ENCODE measurements at places on chromosomes 11 and 22.

GRCh38 chr11:108983636-108984420 is 319.0 kb downstream of the DDX10 start:
- DNase-seq: no peak

DNA sequence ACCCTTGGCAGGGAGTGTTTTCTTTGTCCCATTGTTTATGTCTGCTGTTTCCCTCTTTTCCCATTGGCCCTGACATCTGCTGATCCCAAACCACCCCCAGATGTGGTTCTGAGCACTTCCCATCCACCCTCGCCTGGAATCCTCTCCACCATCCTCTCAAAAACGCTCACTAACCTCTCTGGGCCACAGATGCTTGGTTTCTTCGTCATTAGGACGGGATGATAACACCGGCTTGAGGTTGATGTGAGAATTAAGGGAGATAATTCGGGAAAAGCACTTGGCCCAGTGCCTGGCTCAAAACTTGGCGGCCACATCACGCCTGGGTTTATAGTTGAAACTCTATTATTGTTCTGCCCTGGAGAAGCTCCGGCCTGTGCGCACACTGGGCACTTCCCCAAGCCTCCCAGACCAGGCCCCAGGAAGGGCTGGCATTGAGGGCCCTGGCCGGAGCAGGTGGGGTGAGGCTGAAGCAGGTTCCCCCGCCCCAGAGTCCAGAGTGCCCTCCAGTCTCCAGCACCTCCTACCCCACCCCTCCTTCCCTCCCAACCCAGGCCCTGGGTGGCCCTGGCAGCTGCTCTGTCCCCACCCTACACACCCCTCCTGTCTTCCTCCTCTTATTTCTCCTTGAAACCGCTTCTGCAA is 63.7 kb downstream of the CYTH4 start:
- DNase-seq: peak; percentile 46

DNA sequence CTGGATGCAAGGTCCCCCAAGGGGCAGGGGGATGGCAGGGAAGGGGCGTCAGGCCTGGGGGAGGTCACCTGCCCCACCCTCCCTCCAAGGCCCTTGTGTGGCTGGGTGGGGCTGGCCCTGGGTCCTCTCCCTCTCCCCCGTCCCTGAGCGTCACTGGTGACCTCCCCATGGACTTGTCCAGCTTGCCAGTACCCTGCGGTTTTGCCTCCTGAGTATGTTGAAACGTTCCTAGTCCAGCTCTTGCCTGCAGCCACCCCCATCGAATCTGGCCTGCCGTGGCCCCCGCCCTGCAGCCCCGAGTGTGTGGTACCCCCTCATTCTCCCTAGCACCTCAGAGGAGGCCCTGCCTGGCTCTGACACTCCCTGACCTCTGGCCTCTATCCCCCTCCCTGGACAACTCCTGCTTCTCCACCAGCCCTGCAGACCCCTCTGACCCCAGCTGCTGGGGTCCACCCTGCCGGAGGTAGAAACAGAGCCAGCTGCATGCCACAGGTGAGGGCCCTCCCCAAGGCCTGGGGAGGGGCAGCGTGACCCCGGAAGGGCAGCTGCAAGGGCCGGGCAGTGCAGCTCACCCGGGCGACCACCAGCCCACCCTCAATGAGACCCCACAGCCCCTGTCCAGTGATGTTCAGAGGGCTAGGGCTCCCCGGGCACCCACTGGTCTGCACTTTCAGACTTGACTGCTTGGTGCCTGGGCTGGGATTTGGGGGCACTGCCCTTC is 4.1 kb upstream of the MUC6 start:
- DNase-seq: no peak

GRCh38 chr11:27452147-27452546 is 20.4 kb downstream of the LGR4 start:
- DNase-seq: no peak

DNA sequence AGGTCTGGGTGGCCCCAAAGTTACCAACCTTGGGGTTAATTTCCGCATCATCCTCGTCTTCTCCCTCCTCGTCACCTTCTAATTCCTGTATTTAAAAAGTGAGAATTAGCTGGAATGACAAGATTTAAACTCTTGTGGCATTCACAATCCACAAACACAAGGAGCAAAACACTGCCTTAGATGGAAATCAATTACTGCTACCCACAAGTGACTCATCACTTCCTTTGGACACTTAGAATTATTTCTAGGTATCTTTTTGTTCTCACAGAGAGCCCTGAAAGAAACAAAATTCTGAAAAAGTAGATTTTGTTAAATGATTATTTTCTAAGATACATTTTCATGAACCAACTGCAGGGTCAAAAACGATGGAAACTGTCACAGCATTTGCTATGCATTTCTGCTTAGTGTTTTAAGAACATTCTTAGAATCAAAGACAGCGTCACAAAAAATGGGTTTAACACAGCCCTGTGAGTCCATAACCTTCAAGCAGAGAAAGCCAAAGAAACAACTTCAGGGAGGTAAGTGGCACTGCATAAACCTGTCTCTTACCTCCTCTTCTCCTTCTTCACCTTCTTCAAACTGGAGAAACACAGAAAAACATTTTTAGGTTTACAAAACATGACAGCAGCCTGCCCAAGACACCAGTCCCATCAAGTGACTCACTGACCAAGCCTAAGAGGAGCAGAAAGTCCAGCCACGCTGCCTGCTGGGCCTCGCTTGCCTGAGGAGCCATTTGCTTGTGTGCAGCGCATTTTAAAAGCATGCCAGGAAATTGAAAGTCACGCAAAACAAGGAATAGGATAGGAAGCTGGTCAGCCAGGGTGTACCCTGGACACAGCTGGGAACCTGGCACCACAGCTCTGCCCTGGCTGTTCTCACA is 22.3 kb upstream of the PHLDA2 start:
- no peak for DNase-seq

DNA sequence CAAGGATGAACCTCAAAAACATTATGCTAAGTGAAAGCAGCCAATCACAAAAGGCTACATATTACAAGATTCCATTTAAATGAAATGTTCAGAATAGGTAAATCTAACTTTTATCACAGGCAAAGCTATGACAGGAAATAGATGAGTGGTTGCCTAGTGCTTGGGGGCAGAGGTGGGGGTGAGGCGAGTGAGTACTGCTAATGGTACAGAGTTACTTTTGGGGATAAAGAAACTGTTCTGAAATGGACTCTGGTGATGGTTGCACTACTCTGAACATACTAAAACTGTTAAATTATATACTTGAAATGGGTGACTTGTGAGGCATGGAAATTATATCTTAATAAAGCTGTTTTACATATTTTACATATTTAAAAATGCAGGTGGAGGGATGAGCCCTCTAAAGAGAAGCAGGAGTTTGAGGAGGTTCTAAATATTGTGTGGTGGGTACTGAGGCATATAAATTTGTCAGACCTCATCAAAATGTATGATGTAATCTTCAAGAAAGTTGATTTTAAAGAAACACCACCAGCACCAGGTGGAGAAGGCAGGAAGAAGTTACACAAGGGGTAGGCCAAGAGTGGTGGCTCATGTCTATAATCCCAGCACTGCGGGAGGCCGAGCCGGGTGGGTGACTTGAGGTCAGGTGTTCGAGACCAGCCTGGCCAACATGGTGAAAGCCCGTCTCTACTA is 3.6 kb downstream of the SLC43A1 start:
- DNase-seq: no peak
